RPMI7951 (cell line): ENCODE measurements at places on chromosomes 5 and 9. TPM values are rescaled to one million over a fixed set of nuclear protein-coding genes. Genes with fewer than 3 reads are reported as not detected.

DNA sequence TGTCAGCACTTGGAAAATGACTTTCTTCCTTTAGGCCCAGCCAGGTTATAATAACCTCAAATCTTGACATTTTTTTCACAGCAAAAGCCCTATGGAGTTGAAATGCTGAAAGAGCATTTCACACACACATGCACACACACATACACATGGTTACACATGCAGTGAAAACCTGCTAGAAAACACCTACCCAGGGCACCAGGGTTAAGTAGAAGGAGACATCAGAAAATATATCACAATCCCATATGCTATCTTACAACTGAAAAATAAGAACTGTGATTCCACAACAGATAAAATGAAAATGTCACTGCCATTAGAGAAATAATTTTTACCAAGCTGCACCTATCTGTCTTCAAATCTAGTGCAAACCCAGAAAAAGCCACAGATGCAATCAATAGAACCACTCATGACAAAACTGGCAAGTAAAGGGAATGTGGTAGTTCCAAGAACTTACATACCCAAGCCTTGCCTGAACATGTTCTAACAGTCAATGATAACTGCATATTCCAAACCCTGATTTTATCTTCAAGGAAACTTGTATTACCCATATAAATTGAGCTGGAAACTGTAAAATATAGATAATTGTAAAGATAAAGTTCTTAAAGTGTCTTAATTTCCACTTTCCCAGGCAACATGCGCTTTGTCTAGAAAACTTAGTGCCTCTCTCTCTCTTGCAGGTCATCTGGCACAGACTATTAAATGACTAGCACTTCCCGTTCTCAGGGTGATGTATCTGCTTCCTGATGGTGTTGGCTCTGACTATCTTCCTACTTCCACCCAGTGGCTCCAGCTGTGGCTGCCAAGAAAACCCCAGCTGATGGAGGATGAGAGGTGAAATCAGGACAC, 250.2 kb upstream of the PTGER4 start:
- peak; percentile 15 for DNase-seq

- DNase-seq = no peak
Measured at GRCh38 chr5:88698290-88698689, 184.7 kb downstream of the MEF2C start.

- no peak for DNase-seq
Measured at GRCh38 chr5:30197662-30198061, 995.8 kb upstream of the CDH6 start.

DNA sequence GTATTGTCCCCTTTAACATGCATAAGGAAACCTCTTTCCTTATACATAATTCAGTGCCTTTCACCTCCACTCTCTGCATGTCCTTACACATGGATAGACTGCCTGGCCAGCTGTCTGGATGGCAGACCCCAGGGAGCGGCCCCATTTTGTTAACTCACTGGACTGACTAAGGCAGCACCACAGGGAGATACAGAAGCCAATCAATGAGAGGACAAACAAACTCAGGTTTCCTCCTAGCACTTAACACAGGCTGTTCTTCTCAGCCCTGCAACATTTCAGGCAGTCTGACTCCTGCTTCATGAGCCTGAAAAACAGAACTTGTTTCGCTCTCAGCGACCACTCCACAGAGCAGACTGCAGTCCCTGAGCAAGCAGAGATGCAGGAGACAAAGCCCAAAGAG, 135.4 kb upstream of the RASEF start:
- DNase-seq = no peak

DNA sequence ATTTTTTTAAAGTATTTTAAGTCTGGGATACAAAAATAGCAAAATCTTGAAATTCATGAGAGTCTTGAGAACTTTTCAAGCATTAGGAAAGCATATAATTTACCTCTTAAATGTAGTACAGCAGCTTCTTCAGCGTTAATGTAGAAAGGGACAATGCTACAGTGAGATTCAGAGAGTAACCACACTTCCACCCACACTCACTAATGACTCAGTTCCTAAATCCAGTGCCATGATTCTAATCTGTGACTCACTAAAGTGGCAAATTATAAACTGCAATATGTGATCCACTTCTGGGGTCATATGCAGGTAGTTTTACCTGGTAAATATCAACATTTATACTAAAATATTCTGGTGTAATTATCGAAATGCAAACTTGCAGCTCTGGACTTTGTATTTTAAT, 434.5 kb upstream of the TUSC1 start:
- DNase-seq = peak; percentile 35

DNA sequence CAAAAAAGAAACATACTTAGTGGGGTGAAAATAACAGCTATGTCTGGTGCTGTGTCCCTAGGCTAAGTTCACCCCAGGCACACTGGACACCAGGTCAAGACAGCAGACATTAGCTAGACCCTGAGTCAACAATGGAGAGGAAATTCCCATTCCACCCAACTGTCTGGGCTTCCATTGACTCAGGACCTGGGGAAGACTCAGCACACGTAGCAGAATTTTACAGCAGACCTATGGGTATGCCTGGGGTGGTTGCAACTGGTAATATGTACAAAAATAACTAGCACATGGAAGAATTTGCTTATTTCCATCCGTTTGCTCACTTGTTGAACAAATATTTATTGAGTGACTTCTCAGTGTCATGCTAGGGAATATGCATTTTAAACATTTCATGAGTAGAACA, 117.0 kb downstream of the GAS1 start:
- no peak for DNase-seq

DNA sequence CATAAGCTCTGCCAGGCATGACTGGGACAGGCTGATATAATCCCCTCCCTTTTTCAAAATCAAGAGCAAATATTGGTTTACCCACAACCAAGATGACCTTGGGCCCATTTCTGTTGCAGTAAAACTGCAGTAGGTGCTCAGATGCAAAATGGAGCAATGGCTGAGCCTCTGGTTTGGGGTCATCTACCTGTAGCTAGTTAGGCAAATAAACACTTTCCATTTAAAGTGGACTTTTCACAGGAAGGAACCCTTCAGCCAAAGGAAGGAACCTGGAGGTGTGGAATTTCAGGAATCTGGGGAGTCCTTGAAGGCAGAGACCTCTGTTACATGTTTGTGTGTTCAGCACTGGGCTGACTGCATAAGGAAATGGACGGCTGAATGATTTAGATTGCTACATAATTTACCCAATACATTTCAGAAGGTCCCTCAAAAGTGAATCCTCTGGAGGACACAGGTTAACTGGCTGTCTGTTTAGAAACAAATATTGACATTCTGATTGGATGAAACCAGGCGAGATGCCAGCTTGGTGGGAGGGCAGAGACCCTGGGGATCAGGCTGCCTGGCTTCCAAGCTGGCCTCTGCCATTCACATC, 170.1 kb upstream of the ZNF618 start:
- DNase-seq = no peak

DNA sequence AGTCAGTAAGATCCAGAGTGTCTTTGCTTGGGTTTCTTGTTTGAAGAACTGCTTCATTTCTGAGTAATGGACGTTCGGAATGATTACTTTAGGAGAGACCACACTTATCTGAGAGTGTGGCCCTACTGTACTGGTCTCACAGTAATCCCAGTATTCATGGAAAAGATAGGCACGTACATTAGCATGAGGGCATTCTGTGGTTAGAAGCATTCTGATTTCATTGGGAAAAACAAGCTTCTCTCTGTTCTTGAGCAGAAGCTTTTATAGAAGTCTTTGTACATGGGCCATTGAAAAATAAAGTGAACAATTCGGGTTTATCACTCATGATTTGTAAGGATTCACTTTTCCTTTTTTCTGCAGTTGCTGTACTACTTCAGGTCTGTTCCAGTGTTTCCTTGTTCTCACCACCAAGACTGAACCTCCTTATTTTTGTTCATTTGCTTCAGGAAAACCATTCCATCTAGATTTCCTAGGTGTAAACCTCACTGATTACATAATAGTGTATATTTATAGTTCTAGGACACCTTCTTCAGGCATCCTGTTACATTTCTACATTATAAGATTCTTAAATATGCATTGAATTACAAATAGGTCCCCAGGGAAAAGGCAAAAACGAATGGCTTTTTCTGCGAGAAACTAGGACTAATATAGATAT, 10.1 kb downstream of the TGFBR1 start:
- peak; percentile 41 for DNase-seq

GRCh38 chr5:78896132-78896531, 89.0 kb downstream of the ARSB start:
- peak; percentile 57 for DNase-seq

DNA sequence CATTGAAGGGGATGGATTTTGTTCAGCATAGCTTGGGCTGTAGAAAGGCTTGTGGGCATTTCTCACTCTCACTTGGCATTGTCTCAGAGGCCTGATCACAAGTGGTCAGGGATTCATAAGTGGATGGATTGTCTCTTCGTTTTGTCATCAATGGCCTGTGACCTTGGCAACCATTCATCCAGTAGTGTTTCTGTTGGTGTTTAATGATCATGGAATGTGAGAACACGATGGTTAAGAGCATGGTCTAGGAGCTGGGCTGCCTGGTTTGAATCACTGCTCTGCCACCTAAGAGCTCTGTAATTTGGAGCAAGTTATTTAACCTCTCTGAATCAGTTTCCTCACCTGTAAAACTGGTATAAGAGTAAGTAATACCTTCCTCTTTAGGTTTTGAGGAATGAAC, 430.1 kb upstream of the MEF2C start:
- DNase-seq = peak; percentile 86

DNA sequence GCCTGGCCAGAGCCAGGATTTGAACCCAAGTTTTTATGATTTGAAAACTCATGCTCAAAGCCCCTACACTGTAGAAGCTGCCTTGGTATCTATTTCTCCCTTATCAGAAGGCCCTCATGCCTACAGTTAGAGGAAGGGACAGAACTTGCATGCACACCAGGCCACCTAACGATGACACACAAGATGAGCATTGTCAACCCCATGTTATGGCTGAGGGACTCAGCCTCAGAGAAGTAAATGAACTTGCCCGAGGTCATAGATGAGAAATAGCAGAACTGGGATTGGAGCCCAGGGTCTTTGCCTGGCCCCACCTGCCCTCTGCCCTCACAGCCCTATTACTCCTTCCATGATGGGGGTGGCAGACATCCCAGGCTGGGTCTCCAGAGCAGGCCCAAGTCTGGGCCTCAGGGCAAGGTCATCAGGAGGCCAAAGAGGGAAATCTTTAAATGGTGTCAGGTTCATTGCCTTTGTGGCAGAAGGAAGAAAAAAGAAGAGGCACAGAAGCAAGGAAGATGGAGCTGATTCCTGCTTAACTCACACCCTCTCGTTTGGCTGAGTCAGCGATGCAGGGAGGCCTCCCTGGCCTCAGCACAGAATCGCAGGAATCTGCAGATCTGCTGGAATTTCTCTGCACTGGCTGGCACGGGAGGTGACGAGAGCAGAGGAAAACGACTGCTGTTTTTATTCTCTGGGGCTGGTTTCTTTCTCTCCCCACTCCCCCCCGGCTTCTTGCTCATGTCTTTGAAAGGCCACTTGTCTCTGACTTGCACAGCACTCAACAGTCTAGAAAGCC, 20.6 kb upstream of the CRB2 start:
- peak; percentile 81 for DNase-seq

- no peak for DNase-seq
Measured at GRCh38 chr9:124448019-124448418, 2.2 kb upstream of the ADGRD2 start.

GRCh38 chr5:100623719-100624118, 88.5 kb downstream of the FAM174A start:
- DNase-seq = peak; percentile 7

GRCh38 chr5:32745317-32745716, 34.2 kb downstream of the NPR3 start:
- no peak for DNase-seq

DNA sequence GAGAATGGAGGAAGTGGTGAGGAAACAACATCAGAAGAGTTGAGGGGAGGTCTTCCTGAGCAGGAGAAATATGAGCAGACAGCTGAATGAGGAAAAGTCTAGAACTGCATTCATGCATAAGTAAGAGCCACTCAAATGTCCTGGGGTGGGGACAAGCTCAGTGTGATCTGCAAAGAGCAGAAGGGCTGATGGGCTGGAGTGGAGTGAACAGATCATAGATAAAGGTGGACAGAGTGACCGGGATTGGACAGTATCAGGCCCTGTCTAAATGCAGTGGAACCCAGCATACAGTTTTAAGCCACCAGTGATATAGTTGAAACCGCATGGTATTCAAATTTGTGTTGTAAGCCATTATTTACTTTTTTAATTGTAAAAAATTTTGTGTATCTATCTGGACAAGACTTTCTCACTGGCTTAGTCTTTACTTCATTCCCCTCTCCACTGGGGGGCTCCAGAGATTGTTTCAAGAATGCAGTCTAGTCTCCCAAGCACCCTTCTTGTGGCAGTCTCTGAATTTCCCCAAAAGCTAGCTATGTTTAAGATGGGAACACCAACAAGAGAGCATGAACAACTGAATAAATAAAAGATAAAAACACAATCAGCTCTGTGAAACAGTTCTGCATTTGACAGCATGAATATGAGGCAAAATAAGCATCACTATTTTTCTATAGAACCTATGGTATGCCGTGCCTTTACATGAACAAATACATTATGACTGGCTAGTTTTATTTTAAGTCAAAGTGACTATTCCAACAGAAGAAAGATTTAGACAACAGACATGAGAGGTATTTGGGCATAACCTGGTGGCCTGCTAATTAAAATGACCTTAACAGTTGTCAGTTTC, 10.7 kb upstream of the STK32A start:
- peak; percentile 40 for DNase-seq

GRCh38 chr5:146592352-146592751, 76.4 kb upstream of the GPR151 start:
- no peak for DNase-seq

DNA sequence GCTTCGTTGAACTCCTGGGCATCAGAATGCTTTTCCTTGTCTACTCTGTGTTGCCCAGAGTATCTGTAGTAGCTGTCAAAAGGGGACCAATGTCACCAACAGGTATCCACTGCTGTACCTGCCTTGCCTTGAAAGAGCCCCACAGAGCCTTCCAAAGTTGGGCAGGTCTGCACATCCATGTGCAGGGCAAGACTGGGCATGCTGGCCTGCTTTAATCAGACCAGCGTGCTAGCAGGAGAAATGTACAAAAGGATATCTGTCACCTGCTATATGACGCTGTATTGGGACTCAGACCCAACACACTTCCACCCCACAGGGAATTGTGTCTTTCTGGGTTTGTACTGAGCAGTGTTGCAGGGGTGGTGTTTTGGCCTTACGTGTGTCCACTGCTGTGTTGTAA, 11.9 kb downstream of the DELE1 start:
- DNase-seq = no peak

- DNase-seq = no peak
Measured at GRCh38 chr5:3199962-3200755, 395.5 kb upstream of the IRX1 start.

Gene FAM169A
- total RNA-seq = 0.36 and 0.39 TPM in 2 replicates

Gene AGXT2
- not detected in 2 replicates for total RNA-seq

Gene DBH
- not detected in 2 replicates for total RNA-seq

Gene SMU1
- total RNA-seq = 27.5 and 28.1 TPM in 2 replicates

Gene TMEM171
- 9.4 and 11.9 TPM in 2 replicates for total RNA-seq

Gene LCN10
- 0.10 TPM in 1 of 2 replicates, not detected in the other for total RNA-seq

Gene PRRC2B
- total RNA-seq = 17.4 and 30.6 TPM in 2 replicates

Gene CDO1
- total RNA-seq = 1.9 and 2.6 TPM in 2 replicates

Gene GCNT1
- total RNA-seq = 1.2 and 1.7 TPM in 2 replicates

Gene GABRA1
- not detected in 2 replicates for total RNA-seq
